ENCODE measurements at places on chromosomes 7 and 10. TPM values are rescaled to one million over a fixed set of nuclear protein-coding genes. Genes with fewer than 3 reads are reported as not detected.

The CCL24 gene
- 0.53 TPM for total RNA-seq

The CYP3A5 gene
- total RNA-seq = not detected

The PPP1R17 gene
- not detected for total RNA-seq

The UPK3B gene
- 0.13 TPM for total RNA-seq

The NMT2 gene
- total RNA-seq = 67.0 TPM

The LEP gene
- not detected for total RNA-seq

All from thoracic aorta endothelial cell (primary cell).